ENCODE measurements at places on chromosomes 6 and 20.

DNA sequence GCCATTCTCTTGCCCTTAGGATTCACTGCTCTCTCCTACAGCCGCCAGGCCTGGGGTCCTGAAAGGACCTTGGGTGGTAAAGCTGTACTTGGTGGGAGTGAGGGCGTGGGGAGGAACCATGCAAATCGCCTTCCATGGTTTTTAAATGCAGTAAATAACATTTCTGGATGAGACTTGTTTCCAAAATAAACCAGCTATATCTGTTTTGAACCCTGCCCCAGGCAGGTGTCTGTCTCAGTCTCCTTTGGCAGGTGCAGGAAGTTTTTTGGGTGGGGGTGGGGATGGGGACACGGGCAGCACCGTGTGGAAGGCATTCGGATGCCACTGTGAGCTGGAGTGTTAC lies 14.3 kb downstream of the ITPA start:
- DNase-seq: no peak

- DNase-seq: no peak
These were observed 994 bp downstream of the FOXC1 start for GRCh38 chr6:1610497-1611321.

DNA sequence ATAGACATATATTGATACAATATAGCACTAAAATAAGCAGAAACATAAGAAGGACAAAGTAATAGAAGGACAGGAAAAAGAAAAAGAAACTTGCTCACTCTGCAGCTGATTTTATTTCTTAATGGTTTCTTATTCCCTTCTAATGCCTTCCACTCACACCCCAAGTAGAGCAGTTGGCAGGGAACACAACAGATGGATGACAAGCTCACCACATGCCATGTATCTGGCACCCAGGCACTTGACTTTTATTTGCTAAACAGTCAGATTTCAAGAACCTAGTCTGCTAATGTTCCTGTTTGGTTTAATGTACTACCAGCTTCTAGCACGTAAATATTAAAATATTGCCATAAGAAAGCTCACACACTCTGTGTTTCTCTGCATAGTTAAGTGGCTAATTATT lies 87.1 kb downstream of the COL19A1 start:
- no peak for DNase-seq

DNA sequence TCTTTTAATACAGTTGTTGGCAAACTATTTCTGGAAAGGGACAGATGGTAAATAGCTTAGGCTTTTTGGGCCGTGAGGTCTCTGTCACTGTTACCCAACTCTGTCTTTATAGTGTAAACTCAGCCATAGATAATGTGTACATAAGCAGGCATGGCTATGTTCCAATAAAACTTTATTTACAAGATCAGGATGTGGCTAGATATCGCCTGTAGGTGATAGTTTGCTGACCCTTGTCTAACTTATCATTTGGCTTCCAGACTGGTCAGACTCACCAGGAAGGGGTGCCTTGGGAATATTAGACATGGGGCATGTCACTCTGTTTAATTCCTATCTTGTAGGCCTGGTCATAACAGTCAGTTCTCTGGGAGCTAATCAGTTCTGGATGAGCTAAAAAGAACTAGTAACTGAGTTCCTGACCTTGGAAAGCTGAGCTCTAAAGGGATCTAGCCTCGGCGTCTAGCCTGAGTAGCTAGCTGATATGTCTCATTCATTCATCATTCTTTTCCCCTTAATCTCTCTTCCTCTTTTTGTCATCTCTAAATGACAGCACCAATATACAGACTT lies 163.6 kb downstream of the SLC16A10 start:
- DNase-seq: no peak

- DNase-seq: no peak
These were observed 81.1 kb downstream of the GJA10 start for GRCh38 chr6:89975366-89975765.

DNA sequence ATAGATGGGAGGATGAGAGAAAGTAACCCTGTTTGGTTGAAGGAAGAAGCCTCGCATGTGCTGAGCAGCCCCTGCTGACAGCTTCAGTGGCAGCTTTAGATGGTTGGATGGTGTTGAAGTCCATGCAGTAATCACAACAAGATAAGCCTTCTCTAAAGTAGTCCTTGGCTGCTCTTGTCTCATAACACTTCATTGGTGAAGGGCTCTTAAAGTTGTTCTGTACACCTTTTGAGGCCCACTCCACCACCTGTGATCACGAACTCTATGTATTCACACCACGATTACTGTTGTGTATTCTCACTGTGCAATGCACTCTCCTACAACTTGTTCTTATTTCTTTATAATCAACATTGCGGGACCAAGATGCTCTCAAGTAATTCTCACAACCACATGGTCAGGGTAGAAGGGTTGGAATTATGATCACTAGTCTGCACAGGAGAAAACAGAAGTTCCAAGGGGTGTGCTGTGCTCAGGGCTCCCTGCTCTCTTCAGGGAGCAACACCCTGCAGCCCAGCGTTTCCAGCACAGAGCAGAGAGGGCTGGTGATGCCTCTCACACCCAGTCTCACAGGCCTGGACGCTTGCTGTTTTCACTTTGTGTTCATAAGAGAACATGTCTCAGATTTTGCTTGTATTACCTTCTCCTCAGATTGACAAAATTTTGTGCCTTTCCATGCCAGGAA lies 294.4 kb downstream of the SMOC2 start:
- DNase-seq: no peak

GRCh38 chr20:23141450-23142161 lies 55.5 kb upstream of the CD93 start:
- DNase-seq: no peak

GRCh38 chr6:162344646-162345010 lies 382.9 kb downstream of the PRKN start:
- DNase-seq: no peak

- DNase-seq: no peak
These were observed 565.5 kb downstream of the FRK start for GRCh38 chr6:115495184-115495583.

GRCh38 chr6:95203153-95203754 lies 374.1 kb upstream of the MANEA start:
- DNase-seq: no peak

DNA sequence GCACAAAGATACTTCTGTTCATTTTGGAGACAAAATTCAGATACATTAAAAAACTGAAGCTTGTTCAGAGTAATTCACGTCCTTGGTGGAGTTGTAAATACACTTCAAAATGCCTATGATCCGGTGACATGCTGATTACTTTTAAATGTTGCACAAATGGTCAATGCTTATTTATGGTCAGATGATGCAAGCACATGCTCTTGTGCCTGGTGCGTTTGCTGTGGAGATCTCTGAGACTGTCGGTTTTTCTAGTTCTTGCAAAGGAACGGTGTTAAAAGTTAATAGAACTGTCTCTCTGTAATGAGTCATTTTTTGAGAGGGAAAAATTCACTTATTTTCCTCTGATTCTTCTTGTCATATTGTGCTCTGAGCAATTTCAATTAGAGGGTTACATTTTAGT lies 45.2 kb upstream of the EDN3 start:
- DNase-seq: no peak

- no peak for DNase-seq
These were observed 237.0 kb downstream of the NKAIN2 start for GRCh38 chr6:124040655-124041054.

- no peak for DNase-seq
These were observed 26.4 kb upstream of the MCM3 start for GRCh38 chr6:52310932-52311331.

DNA sequence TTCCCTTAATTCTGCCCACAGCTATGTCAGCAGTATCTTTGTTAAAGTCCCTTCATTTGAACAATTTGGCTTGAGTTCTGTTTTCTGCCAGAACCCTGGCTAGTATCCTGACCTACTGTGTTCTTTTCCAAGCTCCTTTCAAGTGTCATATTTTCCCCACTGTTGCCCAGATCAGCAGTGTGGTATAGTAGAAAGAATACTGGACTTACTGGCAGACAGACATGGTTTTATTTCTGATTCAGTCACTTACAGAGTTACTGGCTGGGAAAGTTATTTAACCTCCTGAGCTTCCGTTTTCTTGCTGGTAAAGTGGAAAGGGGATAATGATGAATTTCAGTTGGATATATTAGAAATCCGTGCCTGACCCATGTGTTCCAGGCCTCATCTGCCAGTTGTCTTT lies 39.8 kb upstream of the RAB23 start:
- DNase-seq: no peak

DNA sequence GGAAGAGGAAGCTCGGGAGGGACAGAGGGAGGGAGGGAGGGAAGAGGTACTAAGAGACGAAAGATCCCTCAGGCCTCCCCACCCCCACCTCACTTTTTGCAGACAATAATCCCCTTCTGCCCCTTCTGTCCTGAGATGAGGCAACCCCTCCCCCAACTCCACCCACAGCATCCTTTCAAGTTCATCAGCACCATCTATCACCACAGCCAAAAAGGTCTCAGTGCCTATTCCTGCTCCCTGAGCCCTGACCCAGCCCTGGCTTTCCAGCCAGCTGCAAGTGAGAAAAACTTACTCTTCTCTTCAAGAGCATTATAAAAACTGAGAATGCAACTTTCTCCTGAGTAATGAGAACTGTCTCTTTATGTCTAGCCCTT lies 133.2 kb upstream of the LRFN2 start:
- DNase-seq: no peak

GRCh38 chr20:43558412-43559146 lies at the start of gene SGK2:
Gene SGK2, plus strand, starts transcription at chr20:43559027. Its CDS starts 7,469 bp downstream, at chr20:43566496.
- no peak for DNase-seq

DNA sequence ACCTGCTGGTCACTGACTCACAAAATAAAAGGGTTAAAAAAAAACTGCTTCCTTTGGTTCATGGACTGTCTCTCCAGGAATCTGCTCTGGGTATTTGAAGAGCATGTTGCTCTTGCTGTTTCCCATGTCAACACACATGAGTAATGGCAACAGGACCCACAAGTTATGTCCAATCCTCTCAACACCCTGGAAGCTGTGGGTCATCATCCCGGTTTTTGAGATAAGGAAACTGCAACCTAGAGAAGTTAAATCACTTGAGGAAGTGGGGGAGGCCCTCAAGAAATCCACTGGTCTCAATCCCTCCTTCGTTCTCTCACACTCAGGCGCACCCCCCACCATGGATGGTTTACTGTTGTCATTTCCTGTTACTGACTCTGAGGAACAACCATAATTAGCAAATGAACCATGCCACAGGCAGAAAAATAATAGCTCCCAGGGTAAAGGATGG lies 12.4 kb downstream of the MAP1LC3A start:
- DNase-seq: no peak

- DNase-seq: no peak
These were observed 34.0 kb upstream of the MMS22L start for GRCh38 chr6:97316978-97317377.

- DNase-seq: no peak
These were observed 972.7 kb downstream of the KIF16B start for GRCh38 chr20:15600565-15600964.

DNA sequence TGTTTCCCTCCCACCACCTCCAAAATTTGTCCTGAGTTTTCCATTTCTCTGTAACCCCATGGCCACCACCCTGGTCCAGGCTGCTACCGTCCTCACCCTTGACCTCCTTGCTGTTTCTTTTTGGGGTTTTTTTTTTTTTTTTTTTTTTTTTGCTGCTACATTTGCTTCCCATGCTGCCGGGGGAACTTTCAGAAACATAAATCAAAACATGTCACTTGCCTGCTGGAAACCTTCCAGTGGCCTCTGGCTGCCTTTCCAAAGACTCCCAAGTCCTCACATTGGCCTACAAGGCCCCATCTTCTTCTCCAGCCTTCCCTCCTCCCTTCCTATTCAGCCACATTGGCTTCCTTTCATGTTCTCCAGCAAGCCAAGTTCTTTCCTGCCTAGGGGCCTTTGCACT lies 50.4 kb upstream of the PTGIS start:
- DNase-seq: no peak
